ENCODE measurements at places on chromosomes 7 and 10.
A peak's percentile ranks its signal among the peaks of the same experiment; 100 is the strongest.

DNA sequence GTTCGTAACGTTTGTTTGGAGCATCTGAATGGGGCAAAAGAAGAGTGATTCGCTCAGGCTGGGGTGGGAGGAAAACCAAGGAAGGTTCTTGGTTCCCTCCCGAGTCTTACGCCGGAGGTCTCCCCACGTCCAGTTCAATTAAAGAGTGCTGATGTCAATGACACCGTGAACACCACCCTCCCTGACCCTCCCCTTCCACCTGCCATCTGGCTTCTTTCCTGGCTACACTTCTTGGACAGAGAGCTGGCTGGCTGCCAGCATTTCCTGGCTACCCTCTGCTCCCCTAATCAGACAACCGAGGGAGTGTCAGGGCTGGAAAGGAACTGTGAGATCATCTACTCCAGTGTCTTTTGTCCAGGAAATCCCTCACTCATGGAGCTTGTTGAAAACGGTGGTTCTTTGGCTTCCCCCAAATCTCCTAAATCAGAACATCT lies 24.1 kb upstream of the FFAR4 start:
- no peak for DNase-seq

GRCh38 chr10:94490789-94491039 lies 54.9 kb upstream of the HELLS start:
- no peak for DNase-seq

DNA sequence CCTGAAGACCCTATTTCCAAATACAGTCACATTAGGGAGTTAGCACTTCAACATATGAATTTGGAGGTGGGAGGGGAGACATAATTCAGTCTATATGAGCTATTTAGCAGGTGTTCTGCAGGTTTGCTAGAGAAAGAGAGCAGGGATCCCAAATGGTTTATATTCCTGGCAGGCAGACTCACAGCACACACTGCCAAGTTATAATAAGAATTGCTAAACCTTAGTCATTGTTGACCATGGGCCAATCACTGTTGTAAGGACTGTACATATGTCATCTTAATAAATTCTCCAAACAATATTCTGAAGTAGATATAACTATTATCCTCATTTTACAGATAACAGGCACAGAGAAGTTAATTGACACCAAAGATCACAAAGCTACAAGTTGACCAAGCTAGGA lies 1.5 kb upstream of the CCDC3 start:
- DNase-seq: no peak

DNA sequence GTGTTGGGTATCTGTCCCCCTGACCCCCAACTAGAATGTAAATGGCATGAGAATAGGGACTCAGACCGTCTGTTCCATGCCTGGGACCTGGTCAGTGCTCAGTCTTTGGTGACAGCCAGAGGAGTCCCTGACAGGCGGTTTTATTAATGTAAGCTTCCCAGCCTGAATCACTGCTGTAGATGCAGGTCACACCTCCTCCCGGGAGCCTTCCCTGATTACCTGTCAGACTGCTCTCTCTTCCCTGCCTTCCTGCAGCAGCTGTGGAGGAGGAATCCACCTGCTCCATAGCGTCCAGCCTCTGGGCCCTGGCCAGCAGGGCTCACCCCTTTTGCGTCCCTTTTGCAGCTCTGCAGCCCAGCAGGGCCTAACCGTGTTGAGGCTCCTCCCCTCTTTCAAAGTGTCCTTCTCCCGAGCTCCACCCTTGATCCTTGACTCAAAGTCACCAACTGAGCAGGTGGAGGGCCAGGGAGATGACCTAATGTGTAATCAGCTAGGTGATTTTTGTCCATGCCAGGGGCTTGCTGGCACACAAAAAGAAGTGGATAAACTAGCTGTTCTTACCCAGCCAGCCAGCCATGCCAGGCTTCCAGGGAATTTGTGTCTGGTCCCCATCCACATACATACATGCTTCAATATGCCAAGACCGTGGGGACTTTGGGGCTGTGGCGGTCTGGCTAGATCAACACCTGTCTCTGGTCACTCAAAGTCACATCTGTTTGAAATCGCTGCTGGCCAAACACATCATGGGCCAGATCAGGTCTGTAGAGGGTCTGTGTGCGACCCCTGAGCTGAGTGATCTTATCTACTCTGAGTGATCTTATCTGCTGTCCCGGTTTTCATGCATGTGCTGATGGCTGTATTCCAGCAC lies 195.1 kb downstream of the CCDC3 start:
- no peak for DNase-seq

DNA sequence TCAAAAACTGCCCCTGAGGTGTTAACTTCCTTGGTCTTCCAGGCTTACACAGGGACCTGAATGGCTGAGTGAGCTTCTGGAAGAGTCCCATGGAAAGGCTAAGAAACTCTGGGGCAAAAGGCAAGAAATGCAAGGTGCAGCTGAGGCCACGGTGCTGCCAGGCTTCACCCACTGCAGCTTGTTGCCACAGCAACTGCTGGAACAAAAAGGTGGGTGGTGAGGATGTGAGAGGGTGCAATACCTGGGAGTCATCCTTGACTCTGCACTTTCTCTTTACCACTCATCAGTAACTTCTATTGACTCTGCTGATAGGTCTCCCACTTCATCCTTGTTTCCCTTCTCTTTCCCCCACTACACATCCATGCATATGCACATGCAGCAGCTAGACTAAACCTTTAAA lies 258.6 kb downstream of the BMPER start:
- no peak for DNase-seq

GRCh38 chr10:87860156-87860795 lies 3.1 kb downstream of the KLLN start:
- DNase-seq: no peak

GRCh38 chr10:29358010-29358616 lies 69.2 kb downstream of the LYZL1 start:
- DNase-seq: no peak

GRCh38 chr7:26398756-26399509 lies 107.3 kb downstream of the SNX10 start:
- peak; percentile 52 for DNase-seq

DNA sequence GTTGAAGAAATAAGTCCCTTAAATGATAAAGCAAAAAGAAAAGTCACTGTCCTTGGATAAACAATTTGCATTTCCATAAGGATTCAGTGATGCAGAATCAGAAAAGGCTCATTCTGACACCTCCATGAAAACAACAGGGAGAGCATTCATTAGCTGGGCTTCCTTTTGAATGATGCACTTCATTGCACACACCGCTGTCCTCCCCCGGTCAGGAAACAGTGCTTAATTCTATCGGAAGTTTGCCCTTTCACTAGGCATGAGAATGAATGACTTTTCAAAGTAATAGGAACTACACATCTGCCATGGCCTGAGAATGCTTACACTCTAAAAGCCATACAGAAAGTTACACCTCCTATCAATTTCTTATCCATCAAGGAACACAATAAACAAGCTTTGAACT lies 4.2 kb downstream of the PCDH15 start:
- no peak for DNase-seq

DNA sequence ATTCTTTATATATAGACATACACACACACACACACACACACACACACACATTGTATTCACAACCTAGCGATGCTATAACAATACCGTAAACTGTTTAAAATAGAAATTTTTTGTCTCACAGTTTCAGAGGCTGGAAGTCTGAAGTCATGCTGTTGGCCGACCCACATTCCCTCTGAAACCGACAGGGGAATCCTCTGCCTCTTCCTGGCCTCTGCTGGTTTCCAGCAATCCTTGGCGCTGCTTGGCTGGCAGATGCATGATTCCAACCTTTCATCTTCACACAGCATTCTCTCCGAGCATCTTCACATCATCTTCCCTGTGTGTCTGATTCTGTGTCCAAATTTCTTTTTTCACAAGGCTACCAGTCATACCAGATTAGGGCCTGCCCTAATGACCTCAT lies 94.8 kb downstream of the CCDC71L start:
- no peak for DNase-seq

GRCh38 chr7:129462420-129462819 lies 28.2 kb downstream of the STRIP2 start:
- DNase-seq: no peak

- DNase-seq: no peak
These were observed 84.0 kb downstream of the NRBF2 start for GRCh38 chr10:63217120-63217605.

DNA sequence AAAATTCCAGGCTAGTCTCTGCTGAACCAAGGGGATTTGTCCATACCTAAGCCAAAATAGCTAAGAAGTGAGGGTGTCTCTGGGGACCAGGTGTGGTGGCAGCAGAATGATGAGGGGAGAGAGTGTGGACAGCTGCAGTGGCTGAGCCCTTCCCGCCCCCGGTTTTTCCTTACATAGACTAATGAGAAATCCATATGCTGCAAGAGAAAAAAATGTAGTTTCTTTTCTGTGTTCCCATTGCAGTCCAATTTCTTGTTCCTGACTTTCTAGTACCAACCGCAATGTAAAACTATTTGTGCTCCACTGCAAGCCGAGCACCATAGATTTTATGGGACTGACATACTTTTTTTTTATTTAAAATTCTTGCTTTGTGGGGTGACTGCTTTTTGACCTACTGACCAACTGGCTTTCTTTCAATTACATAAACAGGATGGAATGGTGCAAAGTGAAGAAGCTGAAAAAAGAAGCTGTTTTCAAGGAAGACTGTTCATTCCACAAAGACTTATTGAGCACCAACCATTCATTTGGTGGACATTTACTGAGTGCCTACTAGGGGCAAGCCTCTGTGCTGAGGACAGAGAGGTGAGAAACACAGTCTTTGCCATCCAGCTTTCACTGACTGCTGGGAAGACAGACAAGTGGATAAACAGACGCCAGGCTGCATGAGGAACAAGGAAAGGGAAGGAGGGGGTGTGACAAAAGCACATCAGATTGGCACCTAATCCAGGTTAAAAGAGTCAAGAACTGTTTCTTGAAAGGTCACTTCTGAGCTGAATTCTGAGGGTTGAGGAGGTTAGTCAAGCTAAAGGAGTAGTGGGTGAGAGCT lies 9.8 kb downstream of the CEP41 start:
- DNase-seq: no peak

DNA sequence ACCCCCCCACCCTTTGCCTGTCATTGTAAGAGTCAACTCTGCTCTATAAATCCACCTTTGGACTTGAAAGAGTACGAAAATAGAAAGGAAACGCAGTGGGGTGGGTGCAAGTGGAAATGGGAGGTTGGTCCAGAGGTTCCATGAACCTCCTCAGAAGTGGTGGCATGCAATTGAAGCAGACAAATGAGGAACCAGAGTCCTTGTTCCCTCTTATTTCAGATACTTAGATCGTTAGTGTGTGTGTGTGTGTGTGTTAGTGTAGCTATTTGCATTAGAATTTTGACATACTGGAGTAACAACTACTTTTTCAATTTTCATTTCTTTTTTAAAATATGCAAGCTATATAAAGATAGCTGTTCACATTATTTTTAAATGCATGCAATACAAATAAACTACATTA lies 18.1 kb upstream of the TFAM start:
- DNase-seq: no peak

GRCh38 chr10:94591461-94592205 lies 46.0 kb downstream of the HELLS start:
- DNase-seq: no peak

- no peak for DNase-seq
These were observed 10.4 kb upstream of the SMC3 start for GRCh38 chr10:110556969-110557601.

DNA sequence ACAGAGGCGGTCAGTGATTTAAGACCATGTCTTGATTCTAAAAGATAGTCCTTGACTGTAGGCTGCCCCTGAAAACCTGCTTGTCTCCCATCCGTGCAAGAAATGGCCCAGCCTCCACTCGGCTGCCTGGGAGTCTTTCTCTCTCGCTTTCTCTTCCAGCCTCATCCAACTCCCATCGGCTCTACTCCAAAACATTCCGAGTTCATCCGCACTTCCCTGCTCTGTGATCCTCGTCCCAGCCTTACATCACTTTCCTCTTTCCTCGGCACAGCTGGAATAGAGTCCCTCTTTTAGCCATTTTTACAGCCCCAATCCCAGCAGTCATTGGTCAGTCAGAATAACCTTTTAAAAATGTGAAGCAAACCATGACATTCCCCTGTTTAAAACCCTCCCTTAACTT lies 135.1 kb downstream of the TAX1BP1 start:
- DNase-seq: no peak

DNA sequence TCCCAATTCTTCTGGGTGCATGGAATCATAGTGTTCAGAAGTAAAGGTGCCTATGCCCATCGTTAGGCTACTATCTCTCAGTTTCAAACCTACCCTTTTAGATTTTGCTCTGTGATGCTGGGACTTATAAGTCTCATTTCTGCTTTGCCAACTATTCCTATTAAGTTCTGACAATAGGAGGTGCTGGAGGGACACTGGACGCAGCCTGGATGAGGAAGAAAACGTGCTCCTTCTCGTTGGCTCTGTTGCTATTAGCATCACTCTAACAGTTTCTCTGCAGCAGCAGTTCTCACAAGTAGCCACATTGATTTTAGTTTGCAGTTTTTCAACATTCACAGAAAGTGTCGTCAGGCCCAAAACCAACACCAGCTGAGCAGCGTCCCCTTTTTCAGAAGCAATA lies 72.4 kb downstream of the ABCC2 start:
- peak; percentile 29 for DNase-seq

GRCh38 chr7:110522061-110522760 lies 568.7 kb upstream of the LRRN3 start:
- DNase-seq: peak; percentile 79

DNA sequence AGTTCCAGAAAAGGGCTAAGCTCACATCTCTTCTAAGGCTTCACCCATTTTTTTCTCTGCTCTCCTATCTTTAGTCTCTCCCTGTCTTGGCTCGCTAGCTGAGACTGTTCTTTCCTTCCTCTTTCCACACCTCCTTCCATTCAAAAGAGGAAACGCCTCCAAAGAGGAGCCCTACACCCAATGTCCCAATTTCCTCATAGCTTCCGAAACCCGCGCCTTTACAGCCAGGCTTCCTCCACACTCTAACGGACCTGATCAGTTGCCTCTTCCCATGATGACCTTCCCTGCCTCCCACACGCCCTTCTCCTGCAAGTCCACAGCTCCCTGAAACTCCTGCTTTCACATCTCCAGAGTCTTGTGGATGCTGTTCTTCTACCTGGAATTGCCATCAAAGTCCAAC lies 71.7 kb downstream of the COBL start:
- DNase-seq: no peak

DNA sequence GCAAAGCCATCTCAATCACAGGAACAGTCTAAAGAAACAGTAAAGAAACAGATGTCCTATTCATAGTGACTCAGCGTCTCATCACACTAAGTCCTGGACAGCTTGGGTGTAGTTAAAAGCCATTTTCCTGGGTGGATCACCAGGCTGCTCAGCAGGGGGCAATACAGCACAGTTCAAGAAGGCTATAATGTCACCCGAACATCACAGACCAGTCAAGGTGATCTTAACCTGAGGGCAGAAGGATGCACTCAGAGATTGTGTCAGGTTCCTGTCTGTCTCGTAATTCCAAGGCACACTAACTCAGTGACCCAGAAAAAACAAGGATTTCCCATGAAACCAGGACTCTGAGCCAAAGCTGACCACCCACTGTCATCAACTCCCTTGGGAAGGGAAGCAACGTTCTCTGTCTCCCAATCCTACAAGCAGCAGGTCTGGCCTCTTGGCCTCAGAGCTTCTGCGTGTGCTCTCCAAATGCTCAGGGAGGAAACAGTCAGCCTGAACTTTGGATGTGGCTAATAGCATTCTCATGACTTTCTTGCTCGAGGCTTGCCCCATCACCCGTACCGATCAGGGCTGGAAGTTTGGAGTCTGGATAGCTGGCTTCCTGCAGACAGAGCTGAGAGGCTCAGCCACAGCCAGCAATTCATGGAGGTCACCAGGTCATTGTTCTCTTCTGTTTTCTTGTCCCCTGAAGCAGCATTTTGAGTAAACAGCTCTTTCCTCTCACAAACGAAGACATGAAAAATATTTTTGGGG lies 90.4 kb upstream of the FAM171A1 start:
- no peak for DNase-seq

GRCh38 chr10:70602665-70603448 lies at the start of gene PRF1:
Gene PRF1, minus strand, starts transcription at chr10:70602741. Its CDS starts 1,839 bp downstream, at chr10:70600902.
- DNase-seq: no peak

GRCh38 chr10:35705051-35705450 lies 63.0 kb upstream of the FZD8 start:
- no peak for DNase-seq
